ENCODE measurements at places on chromosomes 2 and 18. TPM values are rescaled to one million over a fixed set of nuclear protein-coding genes. Genes with fewer than 3 reads are reported as not detected.

- no peak for DNase-seq
- H3K4me1 ChIP-seq = no peaks in the 10 kb centered on the region
- no peaks in the 10 kb centered on the region for H3K27me3 ChIP-seq
- no peak overlapping the region for H3K27ac ChIP-seq
Observed at GRCh38 chr18:24378598-24378997, 19.0 kb downstream of the OSBPL1A start.

GRCh38 chr2:237961637-237962036 is 5.2 kb upstream of the UBE2F start:
- H3K27ac ChIP-seq = no peak overlapping the region
- H3K4me1 ChIP-seq = peaks cover 10% of the 10 kb centered on the region
- H3K4me3 ChIP-seq = no peak overlapping the region
- H3K27me3 ChIP-seq = peaks cover 10% of the 10 kb centered on the region
- no peak for DNase-seq

DNA sequence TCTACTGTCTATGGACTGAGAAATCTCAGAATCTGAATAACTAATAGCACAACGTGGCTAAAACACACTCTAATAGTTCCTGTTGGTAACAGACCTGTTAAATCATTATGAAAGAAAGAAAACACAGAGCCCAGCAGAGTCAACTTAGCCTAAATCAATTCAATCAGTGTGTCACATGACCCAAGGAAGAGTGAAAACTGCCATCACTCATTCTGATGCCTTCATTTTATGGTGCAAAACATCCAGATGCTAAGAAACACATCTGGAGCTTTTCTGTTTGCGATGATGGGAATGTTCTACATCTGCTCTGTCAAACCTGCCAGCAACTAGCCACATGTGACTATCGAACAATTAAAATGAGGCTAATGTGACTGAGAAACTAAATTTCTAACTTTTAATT is 295.7 kb upstream of the TRIB2 start:
- no peak overlapping the region for H3K4me3 ChIP-seq
- H3K36me3 ChIP-seq = no peaks in the 10 kb centered on the region
- H3K27me3 ChIP-seq = no peaks in the 10 kb centered on the region
- H3K27ac ChIP-seq = no peak overlapping the region
- H3K4me1 ChIP-seq = peaks cover 23% of the 10 kb centered on the region
- DNase-seq = no peak

- peaks cover 6% of the 10 kb centered on the region for H3K4me1 ChIP-seq
- no peak overlapping the region for H3K27ac ChIP-seq
- H3K36me3 ChIP-seq = no peaks in the 10 kb centered on the region
Observed at GRCh38 chr2:101327863-101328394, 19.4 kb upstream of the RNF149 start.

DNA sequence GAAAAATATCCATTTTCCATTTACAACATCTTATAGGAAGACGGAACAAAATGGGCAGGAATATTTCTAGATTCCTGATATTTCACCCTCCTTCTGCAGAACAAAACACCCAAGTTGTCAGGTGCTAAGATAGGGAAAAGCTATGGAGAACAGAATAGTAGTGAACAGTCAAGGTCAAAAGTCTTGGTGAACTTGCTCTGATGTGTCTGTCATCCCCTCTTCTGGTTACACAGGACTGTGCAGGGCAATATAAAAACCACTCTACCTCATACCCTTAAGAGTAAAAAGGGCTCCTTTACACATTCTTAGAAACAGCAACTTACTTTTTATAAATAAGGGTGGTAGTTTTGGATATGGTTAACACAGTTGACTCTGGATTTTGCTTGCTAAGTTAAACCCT is 4.4 kb downstream of the MYL1 start:
- H3K4me1 ChIP-seq = no peaks in the 10 kb centered on the region
- no peaks in the 10 kb centered on the region for H3K27me3 ChIP-seq
- no peak overlapping the region for H3K4me3 ChIP-seq
- no peaks in the 10 kb centered on the region for H3K36me3 ChIP-seq
- no peak overlapping the region for H3K27ac ChIP-seq

DNA sequence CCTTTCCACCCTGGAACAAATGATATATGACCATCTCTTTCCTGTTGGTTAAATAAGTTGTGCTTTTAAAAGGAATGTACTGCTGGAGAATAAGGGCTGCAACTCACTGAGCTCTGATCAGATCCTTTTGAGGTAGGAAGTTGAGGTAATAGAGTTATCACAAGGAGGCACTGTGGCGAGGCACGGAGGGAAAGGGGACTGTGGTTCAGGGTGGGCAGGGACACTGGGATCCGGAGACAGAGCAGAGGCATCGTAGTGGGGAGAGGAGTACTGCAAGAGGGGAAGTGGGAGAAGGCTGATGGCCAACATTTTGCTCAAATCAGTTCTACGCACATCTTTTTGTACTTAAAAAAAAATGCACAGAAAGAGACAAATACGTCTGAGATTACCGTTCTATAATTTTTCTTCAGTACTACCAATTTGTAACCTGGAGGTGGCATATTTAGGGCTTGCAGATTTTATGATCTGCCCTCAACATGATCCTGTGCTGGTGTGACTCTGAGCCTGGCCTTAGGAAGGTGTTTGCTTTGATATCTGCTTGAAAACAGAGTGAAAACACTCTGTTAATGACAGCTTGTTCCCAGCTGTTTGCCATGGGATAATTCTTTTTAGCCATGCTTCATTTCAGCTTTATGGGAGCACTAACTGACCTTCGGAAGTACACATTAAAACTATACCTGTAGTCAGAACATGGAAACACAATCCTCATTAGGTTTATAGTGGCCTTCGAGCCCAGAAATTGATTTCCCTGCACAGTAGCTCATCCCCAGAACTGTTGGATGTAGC is 168.1 kb downstream of the KCNE4 start:
- no peaks in the 10 kb centered on the region for H3K4me1 ChIP-seq
- no peak for DNase-seq
- H3K27me3 ChIP-seq = no peaks in the 10 kb centered on the region
- H3K4me3 ChIP-seq = no peak overlapping the region
- H3K27ac ChIP-seq = no peak overlapping the region

DNA sequence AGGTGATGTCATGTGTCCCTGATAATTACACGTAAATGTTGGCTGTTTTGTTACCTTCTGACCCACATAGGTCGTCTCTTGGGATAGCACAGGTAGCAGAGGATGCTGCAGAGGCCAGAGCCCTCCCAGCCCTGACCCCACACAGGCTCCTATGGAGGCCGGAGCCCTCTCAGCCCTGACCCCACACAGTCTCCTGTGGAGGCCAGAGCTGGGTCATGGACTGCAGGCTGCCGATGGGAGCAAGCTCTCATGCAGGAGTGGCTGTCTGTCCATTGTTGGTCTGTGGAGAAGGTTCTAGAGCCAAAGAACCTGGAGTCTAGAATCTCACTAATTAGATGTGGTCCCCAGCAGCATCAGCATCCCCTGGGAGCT is 155.5 kb downstream of the LDLRAD4 start:
- H3K36me3 ChIP-seq = no peaks in the 10 kb centered on the region
- H3K4me3 ChIP-seq = no peak overlapping the region
- peaks cover 78% of the 10 kb centered on the region for H3K4me1 ChIP-seq
- H3K27me3 ChIP-seq = no peaks in the 10 kb centered on the region
- no peak for DNase-seq
- H3K27ac ChIP-seq = no peak overlapping the region

CYRIA gene
- total RNA-seq = 0.78 TPM

RPS27A gene
- 889 TPM for total RNA-seq

GRCh38 chr2:72954376-72955227 is 37.3 kb downstream of the EMX1 start:
- DNase-seq = no peak
- peaks cover 41% of the 10 kb centered on the region for H3K4me1 ChIP-seq
- peaks cover 10% of the 10 kb centered on the region for H3K36me3 ChIP-seq
- peak overlapping the region; percentile 79 for H3K4me3 ChIP-seq
- H3K27ac ChIP-seq = peak overlapping the region; percentile 92
- no peaks in the 10 kb centered on the region for H3K27me3 ChIP-seq

- peak overlapping the region; percentile 57 for H3K27ac ChIP-seq
- peaks cover 15% of the 10 kb centered on the region for H3K36me3 ChIP-seq
- H3K4me3 ChIP-seq = no peak overlapping the region
Observed at GRCh38 chr2:101805152-101806088, 107.9 kb downstream of the MAP4K4 start.

GRCh38 chr2:136247204-136247950 is 129.4 kb upstream of the CXCR4 start:
- no peak overlapping the region for H3K27ac ChIP-seq
- H3K36me3 ChIP-seq = peaks cover 5% of the 10 kb centered on the region
- H3K4me3 ChIP-seq = no peak overlapping the region
- peaks cover 9% of the 10 kb centered on the region for H3K27me3 ChIP-seq
- H3K4me1 ChIP-seq = peaks cover 36% of the 10 kb centered on the region

- DNase-seq = peak; percentile 41
- H3K27me3 ChIP-seq = no peaks in the 10 kb centered on the region
- H3K27ac ChIP-seq = peak overlapping the region; percentile 87
Observed at GRCh38 chr2:106147665-106148064, 46.4 kb downstream of the UXS1 start.

- H3K4me1 ChIP-seq = peaks cover 78% of the 10 kb centered on the region
- peaks cover 31% of the 10 kb centered on the region for H3K36me3 ChIP-seq
- no peaks in the 10 kb centered on the region for H3K27me3 ChIP-seq
- no peak for DNase-seq
Observed at GRCh38 chr2:197191177-197191939, 119.2 kb downstream of the ANKRD44 start.

EGR4 gene
- total RNA-seq = not detected

CNGA3 gene
- not detected for total RNA-seq

DNA sequence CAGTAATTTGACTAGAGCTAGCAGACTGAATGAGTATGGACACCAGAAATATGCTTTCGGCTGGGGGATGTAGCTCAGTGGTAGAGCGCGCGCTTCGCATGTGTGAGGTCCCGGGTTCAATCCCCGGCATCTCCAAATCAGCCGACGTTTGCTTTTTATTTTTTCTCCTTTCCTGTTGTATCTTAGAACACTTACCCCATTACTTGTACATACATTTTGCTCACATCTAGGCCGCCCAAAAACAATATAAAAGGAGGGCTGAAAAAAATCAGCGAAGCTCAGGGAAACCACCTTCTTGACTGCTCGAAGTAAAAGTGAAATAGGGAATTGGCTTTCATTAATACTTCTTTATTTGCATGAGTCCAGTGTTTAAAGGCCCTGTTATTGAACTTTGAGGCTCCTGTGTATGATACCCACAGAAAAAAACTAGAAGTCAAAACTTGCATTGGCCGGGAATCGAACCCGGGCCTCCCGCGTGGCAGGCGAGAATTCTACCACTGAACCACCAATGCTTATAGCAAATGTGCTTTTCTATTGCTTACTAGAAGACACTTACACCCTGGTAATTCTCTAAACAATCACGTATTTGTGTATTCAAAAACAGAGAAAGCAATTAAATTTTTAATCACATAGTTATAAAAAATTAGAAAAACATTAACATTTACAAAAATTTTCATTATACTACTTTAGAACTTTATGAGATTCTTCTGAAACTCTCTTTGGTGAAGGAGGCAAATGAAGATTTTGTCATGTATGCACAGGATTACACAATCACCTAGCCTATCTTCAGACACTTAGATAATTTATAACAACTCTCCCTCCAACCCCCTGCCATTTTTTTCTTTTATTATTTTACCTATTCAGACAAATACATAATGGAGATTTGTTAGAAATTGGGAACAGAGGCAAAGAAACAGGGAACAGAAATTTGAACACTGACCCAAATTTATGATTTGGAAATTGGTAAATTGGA is 35.2 kb upstream of the GPD2 start:
- H3K4me1 ChIP-seq = peaks cover 33% of the 10 kb centered on the region
- peak; percentile 84 for DNase-seq
- H3K27me3 ChIP-seq = no peaks in the 10 kb centered on the region
- H3K36me3 ChIP-seq = no peaks in the 10 kb centered on the region
- peak overlapping the region; percentile 78 for H3K4me3 ChIP-seq

GRCh38 chr2:127609031-127609751 is 36.8 kb upstream of the GPR17 start:
- H3K27ac ChIP-seq = no peak overlapping the region
- peaks cover 16% of the 10 kb centered on the region for H3K4me1 ChIP-seq
- DNase-seq = no peak
- peaks cover 9% of the 10 kb centered on the region for H3K27me3 ChIP-seq

DNA sequence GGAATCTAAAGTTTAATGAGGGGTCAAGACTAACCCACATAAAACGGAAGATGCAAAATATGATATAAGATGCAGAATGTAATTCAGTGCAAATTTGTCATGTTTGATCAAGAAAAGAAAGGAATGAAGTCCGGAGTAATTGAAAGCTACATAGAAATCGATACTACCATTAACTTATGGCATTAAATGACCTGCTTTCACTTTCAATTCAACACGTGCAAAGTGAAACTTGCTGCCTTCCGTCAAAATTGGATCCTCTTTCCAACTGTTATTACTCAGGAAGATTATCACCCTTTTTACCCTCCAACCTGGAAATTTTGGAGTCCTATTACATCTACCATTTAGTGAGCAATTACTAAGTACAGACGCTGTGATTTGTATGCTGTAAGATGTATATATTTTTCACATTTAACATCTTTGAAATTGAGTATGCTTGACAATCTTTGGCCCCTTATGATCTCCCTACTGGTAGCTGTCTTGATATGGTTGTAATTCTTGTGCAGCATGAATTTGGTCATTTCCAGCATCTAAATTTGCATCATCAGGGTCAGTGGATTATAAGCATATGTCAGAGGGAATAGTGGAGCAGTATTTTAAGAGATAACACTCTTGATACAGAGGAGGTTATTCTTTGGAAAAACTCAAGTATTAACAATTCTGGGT is 18.6 kb downstream of the UNC80 start:
- peaks cover 3% of the 10 kb centered on the region for H3K4me1 ChIP-seq
- no peaks in the 10 kb centered on the region for H3K27me3 ChIP-seq
- H3K4me3 ChIP-seq = peak overlapping the region; percentile 24
- no peaks in the 10 kb centered on the region for H3K36me3 ChIP-seq
- DNase-seq = no peak

GRCh38 chr2:88100489-88100858 is 27.4 kb downstream of the FABP1 start:
- H3K4me1 ChIP-seq = no peaks in the 10 kb centered on the region
- peaks cover 2% of the 10 kb centered on the region for H3K27me3 ChIP-seq
- no peaks in the 10 kb centered on the region for H3K36me3 ChIP-seq
- DNase-seq = no peak

CRYGC gene
- total RNA-seq = not detected

- H3K27ac ChIP-seq = no peak overlapping the region
- H3K4me1 ChIP-seq = peaks cover 7% of the 10 kb centered on the region
- peaks cover 4% of the 10 kb centered on the region for H3K36me3 ChIP-seq
- no peak overlapping the region for H3K4me3 ChIP-seq
- no peak for DNase-seq
Observed at GRCh38 chr2:144419218-144419617, 100.7 kb downstream of the ZEB2 start.

UGT1A10 gene
- total RNA-seq = not detected

DNA sequence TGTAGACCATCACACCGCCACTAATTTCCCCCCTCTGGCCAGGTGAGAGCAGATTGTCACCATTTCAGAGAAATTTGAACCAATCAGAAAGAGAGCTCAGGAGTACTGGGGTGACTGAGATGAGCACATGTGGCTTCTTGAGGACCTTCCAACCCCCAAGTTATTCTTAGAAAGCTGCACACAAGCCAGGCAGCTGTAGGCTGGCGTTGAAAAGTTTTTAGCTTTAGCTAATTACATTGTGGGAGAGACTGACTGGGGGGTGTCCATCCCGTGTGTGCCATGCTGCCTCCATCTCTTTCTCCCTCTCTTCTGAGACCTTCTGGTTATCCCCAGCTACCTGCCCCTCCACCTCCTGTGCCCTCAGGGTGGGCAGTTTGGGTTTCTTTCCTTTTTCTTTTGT is 154.0 kb downstream of the AGAP1 start:
- H3K4me3 ChIP-seq = no peak overlapping the region
- no peaks in the 10 kb centered on the region for H3K36me3 ChIP-seq
- H3K27ac ChIP-seq = no peak overlapping the region
- H3K27me3 ChIP-seq = no peaks in the 10 kb centered on the region

- DNase-seq = no peak
- no peak overlapping the region for H3K4me3 ChIP-seq
- H3K4me1 ChIP-seq = no peaks in the 10 kb centered on the region
- H3K27ac ChIP-seq = no peak overlapping the region
Observed at GRCh38 chr2:209411296-209411695, 12.6 kb upstream of the MAP2 start.
